ENCODE measurements at places on chromosomes 11 and 22. TPM values are rescaled to one million over a fixed set of nuclear protein-coding genes. Genes with fewer than 3 reads are reported as not detected.

- DNase-seq, result no peak
These were observed 102.7 kb downstream of the MRTFA start for GRCh38 chr22:40533712-40534378.

Gene AAMDC
- 36.1 TPM for total RNA-seq

Gene MAJIN
- total RNA-seq, result not detected

DNA sequence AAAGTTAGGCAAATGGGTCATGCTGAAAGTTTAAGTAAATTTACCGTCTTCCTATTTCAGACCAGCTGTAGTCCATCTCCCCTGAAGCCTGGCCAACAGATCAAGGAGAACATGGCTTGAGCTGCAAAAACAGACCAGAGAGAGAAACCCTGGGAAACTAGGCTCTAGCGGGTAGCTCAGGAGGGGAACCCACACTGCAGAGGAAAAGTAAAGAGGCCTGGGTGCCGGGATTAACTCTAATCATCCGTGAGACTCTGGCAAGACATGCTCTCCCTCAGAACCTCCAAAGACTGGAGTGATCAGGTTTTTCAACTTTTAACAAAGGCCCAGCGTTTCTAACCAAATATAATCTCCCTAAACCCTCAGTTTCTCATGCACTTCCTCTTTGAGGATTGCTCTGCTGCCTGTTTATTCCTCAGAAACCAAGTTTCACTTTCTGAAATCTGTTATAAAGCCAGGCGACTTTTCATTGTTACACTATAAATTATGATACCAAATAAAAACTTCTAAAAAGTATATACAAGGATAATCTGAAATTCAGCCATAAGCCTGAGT, 67.5 kb downstream of the GAB2 start:
- DNase-seq, result peak; percentile 24

DNA sequence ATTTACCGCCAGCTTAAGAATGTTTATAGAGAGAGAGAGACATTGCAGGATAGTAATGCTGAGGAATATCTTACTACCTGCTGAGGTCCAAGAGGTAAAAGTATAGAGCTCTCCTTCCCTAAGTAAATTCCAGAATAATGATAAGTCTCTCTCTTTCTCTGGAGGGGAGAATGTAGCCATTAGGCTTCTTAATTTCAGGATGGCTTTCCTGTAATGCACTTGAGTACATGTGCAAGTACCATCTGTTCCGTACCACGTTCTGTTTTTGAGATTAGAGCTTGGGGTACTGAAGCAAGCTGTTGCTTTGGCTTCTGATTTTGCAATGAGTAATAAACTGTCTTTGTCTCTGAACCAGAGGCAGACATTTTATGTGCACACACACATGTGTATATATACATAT, 1314.0 kb downstream of the JRKL start:
- DNase-seq, result no peak

DNA sequence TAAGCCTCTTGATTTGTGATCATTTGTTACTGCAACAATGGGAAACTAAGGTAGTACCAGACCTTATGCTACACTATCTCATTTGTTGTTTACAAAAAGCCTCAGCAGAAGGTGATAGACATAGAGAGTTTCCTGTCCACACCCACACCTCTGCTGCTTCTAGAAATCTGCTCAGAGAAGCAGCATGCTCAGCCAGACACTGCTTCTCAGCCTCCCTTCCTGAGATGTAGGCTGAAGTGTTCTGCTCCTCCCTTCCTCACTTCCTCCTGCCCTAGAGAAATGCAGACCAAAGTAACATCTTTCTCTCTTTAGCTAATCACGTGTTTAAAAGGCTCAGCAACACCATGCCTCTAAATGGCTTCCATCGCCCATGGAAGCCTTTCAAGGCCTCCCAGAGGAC, 88.4 kb downstream of the SLC1A2 start:
- DNase-seq, result no peak

Gene OR51B2
- not detected for total RNA-seq

Gene SLC16A8
- not detected for total RNA-seq

DNA sequence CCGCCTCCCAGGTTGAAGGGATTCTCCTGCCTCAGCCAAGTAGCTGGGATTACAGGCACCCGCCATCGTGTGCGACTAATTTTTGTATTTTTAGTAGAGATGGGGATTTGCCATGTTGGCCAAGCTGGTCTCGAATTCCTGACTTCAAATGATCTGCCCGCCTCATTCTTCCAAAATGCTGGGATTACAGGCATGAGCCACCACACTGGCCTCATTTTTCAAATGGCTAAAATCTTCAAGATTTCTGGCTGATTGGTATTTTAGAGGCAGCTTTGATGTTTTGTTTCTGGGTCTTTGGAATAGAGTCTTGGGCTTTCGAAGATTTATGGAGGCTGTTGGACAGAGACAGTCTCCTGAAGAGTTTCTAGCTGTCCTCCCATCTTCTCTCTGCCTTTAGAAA, 5.8 kb upstream of the SLC3A2 start:
- no peak for DNase-seq

Gene APOBEC3G
- 3.8 TPM for total RNA-seq

- DNase-seq, result no peak
These were observed 208.4 kb downstream of the BRD1 start for GRCh38 chr22:49619301-49619700.

GRCh38 chr11:829176-829846, 1.6 kb downstream of the CRACR2B start:
- DNase-seq, result peak; percentile 42

- DNase-seq, result no peak
These were observed 77.2 kb upstream of the UBASH3B start for GRCh38 chr11:122578171-122578825.

Gene USP2
- 26.0 TPM for total RNA-seq

DNA sequence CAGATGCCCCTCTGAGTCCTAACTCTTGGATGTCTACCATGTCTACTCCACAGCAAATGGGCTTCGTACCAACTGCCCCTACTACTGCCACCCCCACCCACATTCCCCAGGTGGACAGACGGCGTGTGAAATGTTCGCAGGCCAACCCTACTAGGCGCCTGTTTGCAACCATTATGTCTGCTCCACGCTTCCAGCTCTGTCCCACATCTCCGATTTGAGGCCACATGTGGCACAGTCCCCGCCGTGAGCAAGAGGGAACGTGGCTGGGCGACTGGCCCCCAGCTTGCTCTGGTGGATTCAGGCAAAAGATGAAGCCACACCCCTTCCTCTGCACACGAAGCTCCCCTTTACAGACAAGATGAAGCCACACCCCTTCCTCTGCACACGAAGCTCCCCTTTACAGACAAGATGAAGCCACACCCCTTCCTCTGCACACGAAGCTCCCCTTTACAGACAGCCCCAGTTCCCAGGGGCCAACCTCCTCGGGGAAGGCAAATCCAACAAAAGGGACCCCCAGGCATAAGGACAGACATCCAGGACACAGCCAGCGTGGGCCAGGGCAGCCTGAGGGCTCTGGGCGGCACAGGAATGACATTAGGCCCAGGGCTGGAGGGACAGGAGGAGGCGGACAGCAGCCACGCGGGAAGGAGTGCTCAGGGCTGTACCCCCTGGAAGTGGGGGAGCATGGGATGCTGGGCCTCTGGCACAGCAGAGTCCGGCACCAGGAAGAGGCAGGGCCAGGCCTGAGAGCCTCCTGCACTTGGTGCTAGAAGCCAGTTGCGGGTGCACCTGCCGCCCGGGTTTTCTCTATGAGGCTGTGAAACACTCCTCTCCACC, 106.2 kb downstream of the SHANK2 start:
- DNase-seq, result no peak

Gene HBG1
- not detected for total RNA-seq

Gene ARL2
- 59.1 TPM for total RNA-seq

DNA sequence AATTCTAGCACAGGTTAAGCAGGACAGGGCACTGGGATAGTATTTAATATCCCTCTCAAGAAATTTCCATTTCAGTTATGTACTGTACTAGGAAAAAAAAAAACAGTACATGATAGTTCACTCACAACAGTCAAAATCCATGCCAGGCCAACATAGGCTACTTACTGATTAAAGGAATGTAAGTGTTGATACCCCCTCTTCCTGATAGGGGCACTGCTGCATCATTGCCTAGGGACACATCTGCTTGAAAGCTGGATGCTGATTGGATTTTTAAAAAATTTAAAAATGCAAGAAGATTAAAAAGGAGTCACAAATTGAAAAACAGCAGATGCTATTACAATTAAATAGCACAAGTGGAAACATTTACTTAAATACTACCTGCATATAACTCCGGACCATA, 43.4 kb downstream of the APOL5 start:
- no peak for DNase-seq

- no peak for DNase-seq
These were observed 42.8 kb downstream of the GLYAT start for GRCh38 chr11:58688789-58689503.

DNA sequence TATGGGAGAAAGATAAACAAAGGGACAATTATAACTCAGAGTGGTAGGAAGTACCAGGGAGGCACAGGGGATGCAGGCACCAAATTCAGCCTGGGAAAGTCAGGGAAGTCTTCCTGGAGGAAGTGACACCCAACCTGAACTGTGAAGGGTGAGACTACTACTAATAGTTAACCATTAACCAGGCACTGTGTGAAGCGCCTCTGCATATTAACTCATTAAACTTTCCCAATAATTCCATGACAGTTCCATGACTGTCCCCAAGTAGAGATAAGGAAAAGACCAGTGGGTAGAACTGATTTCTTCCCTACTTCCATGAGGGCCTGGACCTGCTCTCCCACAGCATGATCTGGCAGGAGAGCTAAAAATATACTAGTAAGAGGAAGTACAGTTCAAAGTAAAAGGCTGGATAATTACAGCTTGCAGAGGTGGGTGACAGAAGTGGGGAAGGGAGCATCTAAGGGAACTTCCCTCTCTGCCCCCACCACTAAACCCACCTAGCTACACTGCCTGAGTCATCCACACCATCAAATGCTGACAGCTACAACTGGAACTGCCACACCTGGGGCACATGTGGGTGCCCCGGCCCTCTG, 4.7 kb upstream of the AP1B1 start:
- DNase-seq, result no peak

- no peak for DNase-seq
These were observed 12.3 kb downstream of the ARFGAP3 start for GRCh38 chr22:42844756-42845155.

DNA sequence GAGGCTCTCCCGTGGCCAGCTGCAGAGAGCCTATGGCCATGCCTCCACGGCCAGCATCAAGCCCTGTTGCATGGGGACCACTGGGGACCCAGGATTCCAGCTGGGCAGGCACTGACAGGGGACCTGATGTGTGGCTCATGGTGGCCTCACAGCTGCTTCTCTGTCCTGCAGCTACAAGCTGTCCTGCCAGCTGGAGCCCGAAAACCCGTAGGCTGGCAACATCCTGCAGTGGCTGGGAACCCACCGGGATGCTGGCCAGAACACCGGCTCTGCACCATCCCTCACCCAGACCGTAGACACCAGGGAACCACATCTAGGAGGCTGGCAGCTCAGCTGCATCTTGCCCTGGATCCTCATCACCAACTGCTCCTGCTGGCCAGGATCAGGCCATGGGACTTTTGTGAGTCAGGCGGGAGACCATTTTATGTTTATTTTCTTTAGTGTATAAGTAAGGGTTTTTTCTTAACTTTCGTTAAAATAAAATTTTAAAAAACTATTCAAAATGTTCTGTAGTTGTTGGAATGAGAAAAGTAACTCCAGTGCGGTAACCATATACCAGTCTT, 7.9 kb downstream of the RGL4 start:
- DNase-seq, result no peak

- DNase-seq, result no peak
These were observed 628.1 kb downstream of the METTL15 start for GRCh38 chr11:28736256-28736655.

Gene IFITM1
- total RNA-seq, result 85.6 TPM

- no peak for DNase-seq
These were observed 42.1 kb downstream of the CLMP start for GRCh38 chr11:123152951-123153350.

- no peak for DNase-seq
These were observed 501.1 kb downstream of the BRD1 start for GRCh38 chr22:49326558-49326957.

- DNase-seq, result no peak
These were observed 593.5 kb downstream of the TBC1D22A start for GRCh38 chr22:47355776-47356510.

DNA sequence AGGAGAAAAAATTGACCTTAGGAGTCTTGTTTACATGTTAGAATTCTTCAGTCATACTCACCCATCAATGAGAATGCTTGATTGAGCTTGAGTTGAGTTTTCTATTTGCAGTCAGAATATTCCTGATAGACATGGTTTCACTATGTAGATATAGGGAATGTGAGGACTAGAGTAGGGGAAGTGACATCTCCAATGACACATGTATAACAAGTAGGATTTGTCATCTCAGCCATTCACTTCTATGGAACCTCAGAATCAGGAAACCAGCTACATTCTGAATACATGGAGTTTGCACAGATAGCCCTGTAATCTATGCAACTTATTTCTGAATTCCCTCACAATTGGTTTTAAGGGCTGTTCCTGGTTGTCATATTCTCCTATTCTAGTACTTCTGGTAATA, 20.1 kb upstream of the OR9Q1 start:
- DNase-seq, result no peak

Gene CYTH4
- 10.4 TPM for total RNA-seq

- DNase-seq, result no peak
These were observed 1350.5 kb downstream of the BRD1 start for GRCh38 chr22:48477031-48477721.

Gene ACTN3
- total RNA-seq, result not detected

- DNase-seq, result no peak
These were observed 23.0 kb downstream of the CRKL start for GRCh38 chr22:20940186-20940651.

All from left colon (tissue), 2 donors.